Stimulated activated CD4-positive, alpha-beta T cell treated with anti-CD3 and anti-CD28 coated beads, Interleukin-4, amount 100 ng/mL, for 48 hours (primary cell): ENCODE measurements at places on chromosomes 12 and 14.

DNA sequence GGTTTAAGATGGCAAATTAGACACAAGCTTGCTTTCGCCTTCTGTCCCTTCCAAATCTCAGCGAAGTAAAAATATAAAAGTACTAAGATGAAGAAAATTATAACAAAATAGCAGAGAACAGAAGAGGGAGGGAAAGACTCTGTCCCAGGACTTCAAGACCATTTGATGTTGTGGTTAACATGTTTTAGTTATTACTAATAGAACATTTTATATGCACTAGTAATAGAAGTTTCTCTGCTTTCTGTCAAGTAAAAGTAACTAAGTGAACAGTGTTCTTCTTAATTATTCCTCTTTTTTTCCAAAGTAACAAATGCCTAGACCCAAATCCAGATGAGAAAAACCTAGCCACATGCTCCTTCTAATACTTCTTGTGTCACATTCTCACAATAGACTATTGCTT is 85.1 kb upstream of the DAAM1 start:
- no peak for DNase-seq

GRCh38 chr14:102469261-102469660 is 40.3 kb downstream of the ANKRD9 start:
- no peak for DNase-seq

DNA sequence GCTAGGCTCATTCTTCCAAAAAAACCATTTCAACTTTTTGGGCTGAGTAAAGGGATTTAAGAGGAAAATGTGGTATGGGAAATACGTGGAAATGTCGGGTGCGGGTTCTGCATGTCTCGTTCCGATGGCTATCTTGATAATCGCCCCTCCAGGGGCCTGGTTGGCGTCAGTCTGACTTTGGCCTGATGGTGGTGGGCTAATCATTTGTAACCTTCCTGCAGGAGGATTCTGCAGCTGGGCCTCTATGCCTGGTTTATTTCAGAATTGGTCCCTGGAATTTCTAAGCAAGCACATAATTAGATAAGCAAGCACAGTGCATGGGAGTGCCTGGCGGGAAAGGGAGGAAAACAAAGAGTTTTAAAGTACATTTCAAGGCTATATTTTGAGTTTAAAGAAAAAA is 14.8 kb upstream of the SLC4A8 start:
- DNase-seq: no peak

GRCh38 chr12:49059299-49060171 is 1.1 kb downstream of the KMT2D start:
- DNase-seq: no peak

- DNase-seq: no peak
Measured at GRCh38 chr14:93986955-93987354, 10.1 kb upstream of the CCDC197 start.

DNA sequence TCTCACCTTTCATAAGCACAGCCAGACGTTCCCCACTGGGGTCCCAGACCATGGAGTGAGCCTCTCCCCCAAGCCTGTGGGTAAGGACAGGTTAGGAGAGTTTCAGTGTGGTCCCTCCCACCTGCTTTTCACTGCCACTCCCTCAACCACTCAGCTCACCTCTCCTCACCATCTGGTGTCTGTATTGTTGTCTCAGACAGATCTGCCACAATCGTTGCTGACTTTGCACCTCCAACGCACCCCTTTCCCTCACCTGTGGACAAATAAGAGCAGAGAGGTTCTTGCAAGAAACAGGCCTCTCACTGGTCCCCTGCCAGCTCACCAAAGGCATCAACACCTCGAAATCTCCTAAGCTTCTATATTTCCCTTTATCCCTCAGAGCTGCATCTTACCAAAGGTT is 8.8 kb downstream of the MYG1 start:
- no peak for DNase-seq

DNA sequence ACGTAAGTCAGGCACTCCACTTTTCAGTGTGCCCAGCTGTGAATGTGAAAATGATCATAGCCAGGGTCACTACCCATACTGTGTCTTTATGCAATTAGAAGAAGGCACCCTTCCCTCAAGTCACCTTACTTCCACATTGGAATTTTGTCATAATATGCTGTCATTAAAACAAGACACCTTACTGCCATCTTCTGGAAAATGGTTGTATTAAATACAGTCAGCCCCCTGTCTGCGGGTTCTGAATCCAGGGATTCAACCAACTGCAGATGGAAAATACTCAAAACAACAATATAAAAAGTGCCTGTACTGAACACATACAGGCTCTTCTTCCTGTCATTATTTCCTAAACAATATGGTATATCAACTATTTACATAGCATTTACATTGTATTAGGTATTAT is 70.2 kb upstream of the TBX5 start:
- DNase-seq: no peak

DNA sequence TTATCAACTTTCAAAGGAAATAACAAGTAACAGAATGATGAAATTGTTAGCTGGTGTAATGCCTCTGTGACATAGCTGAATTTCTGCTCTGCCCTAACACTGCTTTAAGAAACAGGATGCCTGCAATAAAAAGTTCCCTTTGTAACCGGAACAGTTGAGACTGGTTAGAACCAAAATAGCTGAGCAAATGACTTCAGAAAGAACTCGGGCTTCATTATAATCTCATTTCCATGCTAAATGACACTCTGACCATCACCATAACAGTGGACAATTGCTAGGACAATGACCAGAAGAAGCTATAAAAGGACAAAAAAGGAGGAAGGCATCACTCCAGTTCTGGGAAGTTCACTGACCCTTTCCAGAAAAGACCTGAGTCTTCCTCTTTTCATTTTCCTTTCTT is 23.5 kb upstream of the PYGL start:
- DNase-seq: no peak

DNA sequence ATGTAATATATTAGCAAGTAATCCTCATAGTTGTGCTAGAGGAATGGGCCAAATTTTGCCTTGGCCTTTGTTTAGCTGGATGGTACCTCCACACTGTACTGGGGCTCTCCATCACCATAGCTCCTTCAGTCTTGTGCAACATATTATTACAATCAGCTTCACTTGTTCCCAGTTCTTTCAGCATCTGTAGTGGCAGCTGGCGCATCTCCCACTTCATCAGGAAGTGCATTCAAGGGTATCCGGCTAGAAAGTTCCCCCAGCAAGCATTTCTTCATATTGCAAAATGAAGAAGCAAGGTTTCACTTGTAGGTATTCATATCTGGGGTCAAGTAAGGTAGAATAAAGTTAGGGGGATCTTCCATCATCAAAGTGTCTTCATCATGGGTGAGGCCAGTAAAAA is 123.7 kb downstream of the IGF1 start:
- DNase-seq: no peak

DNA sequence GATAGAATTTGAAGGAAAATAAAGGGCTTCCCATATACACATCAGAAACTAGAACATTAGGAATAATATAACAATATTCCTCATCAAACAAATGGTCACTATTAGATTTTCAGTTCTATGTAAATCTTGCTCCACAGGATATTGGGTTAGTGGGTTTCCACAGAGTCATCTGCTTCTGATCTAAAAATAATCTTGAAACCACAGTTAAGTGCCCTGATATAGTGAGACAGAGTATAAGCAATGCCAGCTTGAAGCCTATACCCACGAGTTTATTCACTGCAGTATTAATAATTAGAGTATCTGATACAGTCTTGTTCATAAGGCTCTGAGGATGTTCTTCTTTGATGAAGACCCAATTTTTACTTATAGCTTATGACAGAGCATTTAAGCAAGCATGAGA is 74.5 kb upstream of the ATF7IP start:
- DNase-seq: no peak

- no peak for DNase-seq
Measured at GRCh38 chr12:92234533-92234932, 88.9 kb upstream of the BTG1 start.

DNA sequence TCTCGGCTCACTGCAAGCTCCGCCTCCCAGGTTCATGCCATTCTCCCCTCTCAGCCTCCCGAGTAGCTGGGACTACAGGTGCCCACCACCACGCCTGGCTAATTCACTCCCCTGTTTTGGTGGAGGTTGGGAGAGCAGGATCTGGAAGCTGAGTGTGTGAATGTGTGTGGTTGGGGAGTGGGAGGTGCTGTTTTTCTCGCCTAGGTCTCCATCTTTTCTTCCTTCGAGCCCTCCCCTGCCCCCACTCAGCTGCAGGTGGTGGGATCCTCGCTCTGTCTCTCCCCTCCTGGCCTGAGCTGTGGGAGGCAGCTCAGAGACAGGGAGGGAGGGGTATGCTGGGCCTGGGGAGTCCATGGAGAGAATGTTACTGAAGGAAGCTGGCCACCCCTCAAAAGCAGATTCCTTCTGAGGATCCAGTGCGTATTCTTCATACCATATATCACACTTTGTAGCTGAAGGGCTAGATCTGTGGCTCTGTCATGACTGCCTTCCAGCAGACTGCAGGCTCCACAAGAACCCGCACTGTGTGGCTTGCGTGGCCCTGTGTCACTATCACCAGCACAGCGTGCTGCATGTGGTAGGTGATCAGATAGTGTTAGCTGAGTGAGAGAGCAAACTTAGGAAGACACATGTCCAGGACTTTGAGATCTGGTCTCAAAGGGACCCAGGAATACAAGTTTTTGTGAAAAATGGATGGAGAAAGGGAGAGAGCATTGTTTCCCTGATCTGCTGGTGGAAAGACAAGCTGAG is 2.8 kb downstream of the KRT83 start:
- DNase-seq: no peak

GRCh38 chr12:120479458-120479857 is 9.9 kb upstream of the SRSF9 start:
- no peak for DNase-seq

DNA sequence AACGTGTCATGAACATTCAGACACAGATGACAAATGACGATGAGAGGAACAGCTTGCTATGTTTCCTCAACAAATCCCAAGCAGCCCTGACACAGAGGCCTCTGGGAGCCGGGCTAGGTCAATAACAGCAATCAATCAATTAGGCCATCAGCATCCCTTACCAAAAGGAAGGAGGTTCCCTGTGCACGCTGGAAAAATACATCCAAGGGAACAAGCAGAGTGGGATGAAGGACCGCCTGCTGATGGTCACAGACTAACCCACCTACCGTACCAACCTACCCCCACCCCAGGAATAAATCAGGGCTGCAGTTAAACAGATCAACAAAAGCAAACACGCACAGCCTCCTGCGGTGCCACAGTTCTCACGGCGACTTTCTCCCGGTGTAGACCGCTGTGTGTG is 265.1 kb upstream of the SFSWAP start:
- no peak for DNase-seq

DNA sequence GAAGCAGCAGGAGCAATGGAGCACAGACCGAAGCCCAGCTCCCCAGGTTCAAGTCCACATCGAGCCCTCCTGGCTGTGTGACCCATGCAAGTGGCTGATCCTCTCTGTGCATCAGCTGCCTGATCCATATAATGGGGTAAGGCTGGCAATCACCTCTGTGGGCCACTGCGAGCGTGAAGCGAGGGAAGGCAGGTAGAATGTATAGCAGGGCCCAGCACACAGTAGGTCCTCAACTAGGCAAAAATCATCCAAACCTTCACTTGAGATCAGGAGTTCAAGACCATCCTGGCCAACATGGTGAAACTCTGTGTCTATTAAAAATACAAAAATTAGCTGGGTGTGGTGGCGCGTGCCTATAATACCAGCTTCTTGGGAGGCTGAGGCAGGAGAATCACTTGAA is 102.6 kb downstream of the SCARB1 start:
- no peak for DNase-seq

- peak; percentile 54 for DNase-seq
Measured at GRCh38 chr14:73741386-73741875, 27.2 kb upstream of the PNMA1 start.

GRCh38 chr14:101017209-101017608 is 113.7 kb upstream of the RTL1 start:
- DNase-seq: no peak

GRCh38 chr14:105884808-105885281 is 358.5 kb downstream of the TMEM121 start:
- no peak for DNase-seq

GRCh38 chr14:73757381-73757780 is 43.2 kb upstream of the PNMA1 start:
- no peak for DNase-seq

DNA sequence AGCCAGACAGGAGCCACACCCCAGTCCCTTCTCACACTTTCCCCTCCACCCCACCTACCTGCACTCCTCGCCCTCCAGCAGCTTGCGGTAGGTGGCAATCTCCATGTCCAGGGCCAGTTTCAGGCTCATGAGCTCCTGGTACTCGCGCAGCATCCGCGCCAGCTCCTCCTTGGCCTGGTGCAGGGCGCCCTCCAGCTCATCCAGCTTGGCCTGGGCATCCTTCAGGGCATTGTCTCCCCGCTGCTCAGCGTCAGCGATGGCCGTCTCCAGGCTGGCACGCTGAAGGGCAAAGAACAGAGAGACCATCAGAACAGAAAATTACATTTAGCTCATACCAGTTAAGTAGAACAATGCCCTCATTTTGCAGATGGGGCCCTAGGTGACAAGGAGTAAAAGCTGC is 5.5 kb downstream of the KRT74 start:
- no peak for DNase-seq

DNA sequence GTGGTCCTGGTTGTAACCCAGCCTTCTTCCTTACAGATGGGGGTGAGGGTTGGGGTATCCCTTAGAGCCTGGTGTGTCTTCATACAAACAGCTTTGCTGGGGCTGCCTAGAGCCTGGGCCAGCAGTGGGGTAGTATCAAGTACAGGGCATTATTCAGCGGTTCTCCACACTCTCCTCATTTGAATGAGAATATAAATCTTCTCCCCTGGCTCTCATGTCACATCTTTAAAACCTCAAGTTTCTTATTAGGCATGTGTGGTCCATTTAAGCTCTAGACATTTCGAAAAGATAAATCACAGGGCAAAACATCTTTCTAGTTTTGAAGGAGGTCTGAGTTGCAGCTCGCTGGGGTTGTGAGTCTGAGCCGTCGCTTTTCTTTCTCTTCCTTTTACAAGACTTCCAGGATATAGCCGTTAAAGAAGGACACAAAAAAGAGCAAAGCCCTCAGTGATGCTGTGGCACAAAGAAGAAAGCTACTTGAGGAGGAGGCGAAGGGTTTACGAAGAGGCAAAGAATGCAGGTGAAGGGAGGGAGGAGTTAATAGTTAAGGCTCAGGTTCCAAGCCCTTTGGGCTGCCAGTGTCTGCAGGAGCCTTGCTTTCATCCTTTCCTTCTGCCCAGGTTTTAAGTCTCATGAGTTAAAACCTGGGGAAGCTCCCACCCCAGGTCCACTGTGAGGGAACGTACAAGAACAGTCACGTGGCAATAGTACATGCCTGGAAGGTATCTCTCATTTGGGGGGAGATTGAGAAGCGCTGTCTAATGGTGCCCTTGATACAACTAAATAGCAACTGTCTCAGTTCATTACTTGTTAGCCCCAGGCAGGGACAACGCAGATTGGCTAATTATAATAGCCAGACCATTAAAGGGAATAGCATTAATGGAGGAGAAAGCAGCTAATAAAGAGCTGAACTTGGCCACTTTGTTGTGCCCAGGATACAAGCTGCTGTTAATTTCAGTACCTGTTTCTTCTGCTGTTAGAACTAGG is 94.2 kb downstream of the ETV6 start:
- no peak for DNase-seq

GRCh38 chr12:100579844-100580243 is 6.4 kb downstream of the GAS2L3 start:
- DNase-seq: no peak

- DNase-seq: no peak
Measured at GRCh38 chr14:77488558-77488957, 10.1 kb downstream of the ISM2 start.

- no peak for DNase-seq
Measured at GRCh38 chr12:54286042-54287030, 5.8 kb downstream of the HNRNPA1 start.

- DNase-seq: no peak
Measured at GRCh38 chr14:104280085-104280901, 141.9 kb downstream of the KIF26A start.

GRCh38 chr14:95553141-95553540 is 18.3 kb downstream of the GLRX5 start:
- no peak for DNase-seq

- no peak for DNase-seq
Measured at GRCh38 chr14:94679937-94680861, 68.0 kb downstream of the SERPINA3 start.
